Foreskin fibroblast (primary cell): ENCODE measurements at places on chromosomes 16 and 17.

GRCh38 chr16:372302-372983 lies 2.1 kb upstream of the MRPL28 start:
- no peak for DNase-seq

DNA sequence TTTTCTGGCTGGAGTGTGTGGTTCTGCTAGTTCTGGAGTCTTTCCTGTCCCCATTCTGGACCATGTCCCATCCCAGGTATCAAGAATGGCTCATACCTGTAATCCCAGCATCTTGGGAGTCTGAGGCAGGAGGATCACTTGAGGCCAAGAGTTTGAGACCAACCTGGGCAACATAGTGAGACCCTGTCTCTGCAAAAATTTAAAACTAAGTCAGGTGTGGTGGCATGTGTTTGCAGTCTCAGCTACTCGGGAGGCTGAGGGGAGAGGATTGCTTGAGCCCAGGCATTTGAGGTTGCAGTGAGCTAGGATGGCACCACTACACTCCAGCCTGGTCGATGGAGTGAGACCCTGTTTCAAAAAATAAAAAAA lies 15.3 kb upstream of the WNT3 start:
- no peak for DNase-seq

DNA sequence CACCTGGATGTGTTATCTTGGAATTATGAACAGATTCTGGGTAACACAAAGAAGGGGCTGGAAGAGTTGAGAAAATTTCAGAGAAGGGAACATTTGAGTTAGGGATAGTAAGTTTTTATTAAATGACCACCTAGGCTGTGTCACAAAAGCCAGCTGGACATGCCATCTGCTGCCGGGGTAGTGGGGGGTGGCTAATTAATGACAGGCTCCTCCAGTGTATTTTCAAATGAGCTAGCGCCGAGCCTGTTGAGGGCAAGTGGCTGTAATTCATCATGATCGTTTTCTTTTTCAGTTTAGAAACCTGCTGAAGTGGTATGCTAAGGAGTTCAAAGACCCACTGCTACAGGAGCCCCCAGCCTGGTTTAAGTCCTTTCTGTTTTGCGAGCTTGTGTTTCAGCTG lies 6.2 kb downstream of the TMEM97 start:
- DNase-seq: no peak

- DNase-seq: no peak
Observed at GRCh38 chr17:74963656-74964055, 8.9 kb downstream of the HID1 start.

DNA sequence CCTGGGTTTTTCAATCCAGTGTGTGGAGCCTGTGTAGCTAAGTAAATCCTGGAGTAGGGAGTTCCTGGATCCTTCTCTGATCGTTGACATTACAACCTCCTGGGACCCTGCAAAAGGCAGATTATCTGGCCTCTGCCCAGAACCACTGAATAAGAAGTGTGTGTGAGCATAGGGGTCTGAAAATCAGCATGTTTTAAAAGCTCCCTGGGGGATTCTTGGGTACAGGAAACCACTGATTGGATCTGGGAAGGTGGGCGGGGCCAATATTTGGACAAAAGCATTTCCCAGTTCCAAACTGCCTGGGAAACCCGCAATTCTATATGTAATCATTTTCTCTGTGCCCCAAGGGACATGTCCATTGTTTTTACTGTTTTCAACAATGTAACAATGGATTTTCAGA lies 27.2 kb upstream of the BEAN1 start:
- DNase-seq: no peak

- no peak for DNase-seq
Observed at GRCh38 chr17:28533091-28533807, 19.2 kb downstream of the UNC119 start.

GRCh38 chr16:59540621-59541020 lies 806.5 kb upstream of the GOT2 start:
- no peak for DNase-seq

DNA sequence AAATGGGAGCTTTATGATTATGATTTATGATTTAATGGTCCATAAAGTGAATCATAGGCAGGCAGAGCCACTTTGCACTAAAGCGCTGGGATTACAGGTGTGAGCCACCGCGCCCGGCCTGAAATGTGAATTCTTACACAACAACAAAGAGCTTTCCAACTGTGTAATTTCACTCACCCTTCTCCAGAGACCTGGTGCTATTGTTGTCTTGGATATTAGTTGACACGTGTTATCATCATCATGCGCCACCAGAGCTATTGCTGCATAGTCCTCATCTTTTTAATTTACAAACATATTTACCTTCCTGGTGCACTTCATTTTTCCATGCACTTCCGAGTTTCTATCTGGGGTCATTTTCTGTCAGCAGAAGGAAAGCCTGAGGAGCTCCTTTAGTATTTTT lies 4.8 kb upstream of the UTS2R start:
- DNase-seq: no peak

GRCh38 chr17:68399638-68400403 lies 57.5 kb downstream of the WIPI1 start:
- DNase-seq: peak; percentile 76

- DNase-seq: peak; percentile 17
Observed at GRCh38 chr17:60493847-60494321, 32.2 kb downstream of the APPBP2 start.

DNA sequence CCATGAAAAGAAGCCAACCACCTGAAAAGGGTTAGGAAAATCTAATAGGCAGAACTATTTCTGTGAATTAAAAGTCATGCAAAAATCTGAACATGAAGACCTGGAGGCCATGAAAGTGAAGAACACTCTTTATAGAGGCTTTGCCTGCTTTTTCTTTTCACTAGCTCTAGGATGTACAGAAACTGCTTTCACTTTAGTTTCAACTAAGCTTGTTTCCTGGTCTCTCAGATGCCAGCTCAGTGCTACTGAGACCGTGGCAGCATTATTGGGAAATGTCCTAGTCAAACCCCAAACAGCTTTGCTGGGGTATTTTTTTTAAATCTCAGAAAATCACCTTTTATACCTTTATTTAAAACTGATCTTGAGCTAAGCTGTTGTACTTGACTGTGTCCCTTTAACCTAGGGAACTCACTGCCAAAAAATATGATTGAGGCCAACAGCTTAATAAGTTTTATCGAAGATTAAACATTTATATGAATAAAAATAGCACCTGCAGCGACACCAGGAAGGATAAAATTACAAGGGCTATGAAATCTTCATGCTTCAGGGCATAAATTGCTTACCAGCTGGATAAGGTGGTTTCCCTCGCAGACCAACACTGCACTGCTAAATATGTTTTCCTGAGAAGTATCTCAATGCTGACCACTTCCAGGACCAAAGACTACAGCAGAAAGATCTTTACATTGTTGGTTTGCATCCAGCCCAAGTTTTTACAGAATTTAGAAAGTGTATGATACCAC lies 621.8 kb upstream of the ZFHX3 start:
- DNase-seq: no peak

DNA sequence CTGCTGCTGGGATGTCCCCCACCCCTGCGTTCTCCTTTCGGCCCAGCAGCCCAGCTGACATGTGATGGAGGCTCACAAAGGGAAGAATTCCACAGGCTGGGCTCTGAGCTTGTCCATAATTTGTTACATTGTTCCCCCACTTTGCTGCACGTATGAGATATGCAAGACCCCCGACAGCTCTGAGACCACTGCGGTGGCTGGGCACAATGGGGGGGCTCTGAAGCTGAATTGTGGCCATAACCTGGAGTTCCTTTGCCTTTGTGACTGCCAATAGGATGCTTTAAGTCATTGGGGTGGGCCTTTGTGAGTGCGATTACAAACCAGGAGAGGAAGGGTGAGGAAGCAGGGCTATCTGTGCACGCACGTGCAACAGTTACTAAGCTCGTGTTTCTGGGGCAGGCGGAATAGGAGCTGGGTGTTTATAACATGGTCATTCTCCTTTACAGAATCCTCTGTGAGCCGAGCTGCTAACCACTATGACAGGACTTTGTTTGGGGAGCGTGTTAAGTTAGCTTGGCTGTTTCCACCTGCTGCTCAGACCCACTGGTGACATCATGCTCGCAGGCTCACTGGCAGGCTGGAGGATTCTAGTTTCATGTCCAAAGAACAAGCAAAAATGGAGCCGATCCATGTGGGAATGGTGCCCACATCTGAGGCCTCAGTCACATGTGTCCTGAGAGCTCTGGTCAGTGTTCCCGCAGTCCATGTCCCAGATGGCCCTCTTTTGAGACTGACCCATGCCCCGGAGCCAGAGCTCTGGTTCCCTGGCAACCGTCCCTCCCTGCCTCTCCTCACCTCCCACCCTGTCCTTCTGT lies 208.3 kb upstream of the SALL1 start:
- peak; percentile 39 for DNase-seq

DNA sequence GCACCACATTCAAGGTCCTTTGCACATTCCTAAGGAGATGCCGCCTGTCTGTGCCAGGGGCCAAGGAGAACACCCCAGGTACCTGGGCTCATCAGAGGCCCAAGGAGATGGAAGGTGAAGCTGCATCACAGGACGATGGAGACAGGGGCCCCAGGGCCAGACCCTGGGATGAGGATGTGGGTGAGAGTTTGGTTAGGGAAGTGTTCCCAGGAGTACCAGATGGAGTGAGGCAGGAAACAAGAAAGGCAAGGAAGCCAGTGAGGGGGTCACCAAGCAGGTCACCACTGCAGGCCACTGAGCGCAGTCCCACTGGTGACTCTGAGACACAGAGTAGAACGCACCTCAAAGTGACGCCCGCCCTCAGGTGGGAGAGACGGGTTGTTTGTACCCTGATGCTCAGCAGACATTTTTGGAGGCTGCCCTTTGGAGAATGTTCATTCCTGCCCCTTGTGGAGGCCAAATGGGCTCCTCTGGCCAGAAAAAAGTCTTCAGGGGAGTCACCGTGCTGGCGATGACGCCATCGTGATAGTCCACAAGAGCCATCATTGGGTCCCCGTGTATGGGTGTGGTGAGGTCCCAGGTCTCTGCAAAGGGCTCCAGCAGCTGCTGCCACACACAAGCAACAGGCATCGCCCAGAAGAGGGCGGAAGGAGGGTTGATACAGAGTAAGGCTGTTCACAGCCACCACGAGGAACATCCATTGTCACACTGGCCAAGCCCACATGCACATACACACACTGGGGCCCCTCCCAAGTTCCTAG lies 57.5 kb downstream of the BEAN1 start:
- DNase-seq: no peak
